ENCODE measurements at places on chromosomes 2 and 18. TPM values are rescaled to one million over a fixed set of nuclear protein-coding genes. Genes with fewer than 3 reads are reported as not detected.

DNA sequence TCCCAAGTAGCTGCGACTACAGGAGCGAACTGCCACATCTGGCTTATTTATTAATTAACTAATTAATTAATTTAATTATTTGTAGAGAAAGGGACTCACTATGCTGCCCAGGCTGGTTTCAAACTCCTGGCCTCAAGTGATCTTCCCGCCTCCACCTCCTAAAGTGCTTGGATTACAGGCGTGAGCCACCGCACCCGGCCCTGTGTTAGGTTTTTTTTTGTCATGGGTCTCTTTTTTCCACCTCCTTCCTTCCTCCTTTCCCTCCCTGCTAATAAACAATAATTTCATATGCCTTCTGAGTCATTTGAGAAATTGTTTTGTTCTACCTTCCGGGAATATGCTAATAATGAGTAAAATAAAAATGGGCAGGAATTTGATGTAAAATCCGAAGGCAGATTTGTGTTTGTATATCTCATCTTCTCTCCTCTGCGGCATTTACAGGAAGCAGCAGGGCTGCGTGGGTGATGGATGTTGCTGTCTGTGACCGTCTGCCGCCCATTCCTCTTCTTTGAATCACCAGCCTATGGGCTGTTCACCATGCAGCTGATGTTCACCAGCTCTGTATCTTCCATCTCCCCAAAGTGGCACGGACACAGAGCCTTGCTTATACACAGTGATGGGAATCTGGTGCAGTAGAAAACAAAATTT lies 89.9 kb downstream of the ACSL3 start:
- no peak overlapping the region for H3K27ac ChIP-seq
- no peaks in the 10 kb centered on the region for H3K27me3 ChIP-seq
- no peaks in the 10 kb centered on the region for H3K4me1 ChIP-seq

- peaks cover 55% of the 10 kb centered on the region for H3K4me1 ChIP-seq
- H3K36me3 ChIP-seq = peaks cover 44% of the 10 kb centered on the region
- peak overlapping the region; percentile 98 for H3K27ac ChIP-seq
- DNase-seq = no peak
Observed at GRCh38 chr2:241636182-241637017, 558 bp downstream of the THAP4 start.

- no peak for DNase-seq
- H3K4me1 ChIP-seq = no peaks in the 10 kb centered on the region
- no peaks in the 10 kb centered on the region for H3K27me3 ChIP-seq
- no peak overlapping the region for H3K27ac ChIP-seq
- H3K4me3 ChIP-seq = no peak overlapping the region
- no peaks in the 10 kb centered on the region for H3K36me3 ChIP-seq
Observed at GRCh38 chr2:55995211-55995610, 71.6 kb upstream of the EFEMP1 start.

GRCh38 chr2:217103752-217104545 lies 244.1 kb upstream of the TNP1 start:
- peaks cover 8% of the 10 kb centered on the region for H3K4me1 ChIP-seq
- H3K4me3 ChIP-seq = no peak overlapping the region
- H3K36me3 ChIP-seq = no peaks in the 10 kb centered on the region
- DNase-seq = no peak

DNA sequence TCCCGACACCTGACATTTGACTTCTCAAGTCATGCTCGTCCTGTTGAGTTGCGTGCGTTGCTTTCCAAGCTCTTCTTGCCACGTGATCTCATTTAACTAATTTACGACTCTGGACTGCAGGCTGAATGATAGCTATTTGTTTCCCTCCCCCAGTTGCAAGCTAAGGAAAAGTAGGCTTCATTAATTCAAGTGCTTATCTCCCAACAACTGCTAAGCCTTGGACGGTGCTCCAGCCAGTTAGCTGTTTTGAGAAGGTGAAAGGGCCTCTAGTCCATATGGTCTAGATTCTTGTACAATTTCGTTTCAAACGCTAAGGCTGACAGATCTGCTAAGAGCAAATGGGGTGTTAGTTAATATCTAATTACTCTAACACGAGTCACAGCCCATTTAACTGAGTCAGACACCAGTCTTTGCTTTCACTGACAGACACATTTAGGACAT lies 21.1 kb downstream of the GPR45 start:
- H3K27me3 ChIP-seq = no peaks in the 10 kb centered on the region
- peaks cover 22% of the 10 kb centered on the region for H3K36me3 ChIP-seq
- no peak overlapping the region for H3K27ac ChIP-seq

GRCh38 chr2:239473211-239473805 lies 72.5 kb upstream of the HDAC4 start:
- no peaks in the 10 kb centered on the region for H3K27me3 ChIP-seq
- no peaks in the 10 kb centered on the region for H3K4me1 ChIP-seq
- no peak for DNase-seq
- H3K4me3 ChIP-seq = no peak overlapping the region
- no peak overlapping the region for H3K27ac ChIP-seq
- H3K36me3 ChIP-seq = no peaks in the 10 kb centered on the region

- no peak for DNase-seq
- H3K27ac ChIP-seq = no peak overlapping the region
- H3K4me1 ChIP-seq = no peaks in the 10 kb centered on the region
Observed at GRCh38 chr18:73793386-73793785, 354.2 kb downstream of the FBXO15 start.

DNA sequence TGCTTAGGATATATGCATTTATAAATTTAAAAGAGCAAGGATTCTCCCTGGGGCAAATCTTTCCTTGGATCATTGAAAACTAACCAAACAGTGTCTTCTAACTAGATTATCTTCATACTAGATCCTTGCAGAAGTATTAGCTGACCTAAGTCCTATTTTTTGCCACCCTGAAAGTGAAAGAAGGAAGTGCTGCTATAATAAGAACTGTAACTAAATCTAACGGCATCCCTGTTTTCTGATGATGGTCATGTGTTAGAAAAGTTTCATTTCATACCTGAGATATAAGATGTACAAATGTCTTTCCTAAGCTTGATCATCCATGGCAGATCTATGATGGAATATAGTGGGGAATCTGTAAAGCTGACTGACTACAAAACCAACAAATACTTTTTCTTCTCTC lies 102.7 kb downstream of the MAP2 start:
- peak overlapping the region; percentile 83 for H3K27ac ChIP-seq
- peak overlapping the region; percentile 41 for H3K4me3 ChIP-seq
- peaks cover 8% of the 10 kb centered on the region for H3K4me1 ChIP-seq

DNA sequence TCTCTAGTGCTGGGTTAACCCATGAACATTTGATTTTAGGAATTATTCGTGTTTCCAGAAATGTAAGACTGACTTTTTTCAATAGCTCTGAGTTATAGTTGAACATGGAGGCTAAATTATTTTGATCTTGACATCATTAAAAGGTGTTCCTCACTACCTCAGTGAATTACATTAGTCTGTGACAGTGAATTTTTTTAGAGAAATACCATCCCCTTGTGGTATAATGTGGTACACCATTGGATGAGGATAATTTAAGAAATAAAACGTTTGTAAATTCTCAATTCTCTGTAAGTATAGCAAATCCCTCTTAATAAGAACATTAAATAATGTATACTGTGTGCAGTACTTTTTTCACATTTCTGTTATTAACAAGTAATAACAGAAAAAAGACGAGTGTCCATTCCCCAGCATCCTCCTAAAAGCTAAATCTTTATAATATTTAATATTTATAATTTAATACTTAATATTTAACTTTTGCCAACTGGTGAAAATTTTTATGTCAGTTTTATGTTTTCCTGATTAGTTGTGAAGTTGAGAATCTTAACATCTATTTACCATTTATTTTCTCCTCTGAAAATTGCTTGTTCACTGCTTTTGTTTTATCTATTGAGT lies 70.3 kb upstream of the CWC22 start:
- DNase-seq = no peak
- H3K27me3 ChIP-seq = no peaks in the 10 kb centered on the region
- no peak overlapping the region for H3K4me3 ChIP-seq
- no peaks in the 10 kb centered on the region for H3K4me1 ChIP-seq
- no peaks in the 10 kb centered on the region for H3K36me3 ChIP-seq

DNA sequence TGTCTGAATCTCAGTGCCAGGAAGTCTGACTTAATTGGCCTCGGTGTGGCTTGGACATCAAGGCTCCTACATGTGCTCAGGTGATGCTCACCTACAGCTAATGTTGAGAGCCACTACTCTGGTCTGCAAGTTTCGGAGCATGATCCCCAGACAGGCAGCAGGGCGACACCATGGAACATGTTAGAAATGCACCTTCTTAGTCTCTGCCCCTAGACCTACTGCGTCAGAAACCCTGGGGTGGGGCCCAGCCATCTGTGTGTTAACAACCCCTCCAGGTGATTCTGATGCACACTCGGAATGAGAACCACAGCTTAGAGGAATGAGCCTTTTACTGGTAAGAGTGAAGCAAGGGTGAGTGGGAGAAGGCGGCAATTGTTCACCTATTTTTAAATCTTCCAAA lies 86.9 kb upstream of the NABP1 start:
- H3K4me1 ChIP-seq = no peaks in the 10 kb centered on the region
- no peak overlapping the region for H3K4me3 ChIP-seq
- H3K27ac ChIP-seq = no peak overlapping the region
- peaks cover 9% of the 10 kb centered on the region for H3K27me3 ChIP-seq

GRCh38 chr2:173750353-173750801 lies 214.8 kb downstream of the SP3 start:
- no peaks in the 10 kb centered on the region for H3K36me3 ChIP-seq
- H3K4me1 ChIP-seq = no peaks in the 10 kb centered on the region
- DNase-seq = no peak
- H3K27ac ChIP-seq = no peak overlapping the region
- no peak overlapping the region for H3K4me3 ChIP-seq

GRCh38 chr2:85368921-85369320 lies 14.4 kb downstream of the ELMOD3 start:
- H3K27ac ChIP-seq = no peak overlapping the region
- no peak for DNase-seq
- H3K4me3 ChIP-seq = no peak overlapping the region

Gene SP3
- total RNA-seq = 38.3 TPM

Gene ONECUT2
- 0.05 TPM for total RNA-seq

Gene FER1L5
- not detected for total RNA-seq

Gene SERPINB4
- total RNA-seq = not detected

Gene NT5C1B
- not detected for total RNA-seq

Gene PSMD1
- 103 TPM for total RNA-seq

Data from heart right ventricle (tissue), 16 donors.